ENCODE measurements at places on chromosomes 5 and 9.

DNA sequence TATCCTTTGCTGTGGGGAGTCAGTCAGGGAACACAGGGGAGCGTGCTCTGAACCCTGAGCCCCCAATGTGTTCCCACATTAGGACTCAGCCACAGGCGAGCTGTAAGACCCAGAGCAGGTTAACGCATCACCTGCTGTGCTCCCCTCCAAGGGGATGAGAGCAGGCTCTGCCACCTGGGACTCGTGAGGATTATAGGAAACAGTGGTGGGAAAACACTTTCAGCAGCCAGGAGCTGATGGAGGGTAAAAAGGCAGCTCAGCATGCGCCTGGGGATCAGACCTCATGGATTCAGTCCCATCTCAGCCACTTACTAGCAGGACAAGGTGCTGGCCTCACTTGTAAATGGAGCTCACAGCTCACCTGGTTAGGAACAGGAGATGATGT, 9.2 kb downstream of the JADE2 start:
- DNase-seq, result no peak

DNA sequence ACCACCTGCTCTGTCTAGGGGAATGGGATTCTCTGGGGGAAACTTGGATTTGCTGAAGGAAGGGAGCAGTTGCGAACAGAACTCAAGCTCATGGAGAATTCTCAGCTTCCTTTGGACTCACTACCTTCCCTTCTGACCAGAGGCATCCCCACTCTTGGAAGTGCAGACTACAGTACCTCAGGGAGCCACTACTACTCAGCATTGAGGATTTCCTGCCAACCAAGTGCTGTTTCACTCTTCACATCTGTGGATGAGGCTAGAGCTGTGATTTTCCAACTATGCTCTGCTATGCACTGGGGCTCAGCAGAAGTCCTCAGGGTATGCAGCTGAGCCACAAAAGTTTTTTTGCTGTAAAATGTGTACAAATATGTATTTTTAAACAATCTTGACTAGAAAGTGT, 43.9 kb downstream of the MACROH2A1 start:
- DNase-seq, result no peak

DNA sequence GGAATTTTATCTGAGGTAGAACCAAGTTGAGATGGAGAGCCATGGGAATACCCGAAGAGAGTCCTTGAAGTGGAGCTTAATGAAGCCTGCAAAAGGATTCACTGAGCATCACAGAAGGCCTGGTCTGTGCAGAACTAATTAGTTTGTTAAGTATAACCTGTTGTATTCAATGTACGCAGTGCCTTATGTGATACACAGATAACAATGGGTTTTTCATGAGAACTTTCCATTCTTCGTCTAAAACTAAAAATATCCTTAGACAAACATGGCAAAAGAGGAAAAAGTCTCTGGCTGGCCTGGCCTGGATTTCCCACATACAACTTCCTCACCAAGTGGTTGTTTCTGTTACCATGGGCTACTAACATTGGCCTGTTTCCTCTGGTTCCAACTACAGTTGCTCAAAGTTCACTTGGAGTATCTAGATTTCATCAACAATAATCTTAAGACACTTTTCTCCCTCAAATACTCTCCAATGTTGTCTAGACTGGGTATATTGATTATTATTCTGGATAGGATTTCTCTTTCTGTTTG, 237.6 kb upstream of the ZNF462 start:
- no peak for DNase-seq

DNA sequence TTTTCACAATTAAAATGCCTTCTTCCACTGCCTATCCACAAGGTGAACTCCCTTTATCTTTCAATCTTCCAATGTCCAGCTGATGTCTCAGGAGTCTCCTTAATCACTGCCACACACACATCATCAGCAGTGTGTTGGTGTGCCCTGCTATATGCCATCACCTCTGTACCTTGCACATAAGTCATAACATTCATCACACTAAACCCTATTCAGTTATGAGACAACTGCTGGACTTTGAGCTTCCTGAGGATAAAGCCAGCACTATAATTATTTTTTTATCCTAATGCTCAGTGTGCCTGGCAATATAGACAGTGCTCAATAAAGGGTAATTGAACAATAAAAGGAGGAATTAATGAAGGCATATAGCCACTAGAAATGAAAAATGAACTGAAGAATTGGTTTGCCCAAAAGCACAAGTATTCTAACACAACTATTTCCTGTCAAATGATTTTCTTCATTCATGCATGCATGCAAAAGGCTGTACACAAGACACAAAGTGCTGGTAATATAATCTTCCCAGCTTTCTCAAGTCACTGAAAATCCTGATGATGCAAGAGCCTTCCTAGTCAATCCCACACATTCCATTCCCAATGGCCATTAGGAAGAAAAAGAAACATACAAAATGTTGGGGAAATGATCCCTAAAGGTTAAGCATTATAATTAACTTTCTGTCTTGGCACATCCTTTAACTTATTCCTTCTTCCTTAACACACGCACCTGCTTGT, 32.4 kb downstream of the LPAR1 start:
- DNase-seq, result no peak

- no peak for DNase-seq
Observed at GRCh38 chr5:111927191-111927590, 170.2 kb upstream of the NREP start.

GRCh38 chr9:92749934-92750315, 14.7 kb downstream of the BICD2 start:
- no peak for DNase-seq

DNA sequence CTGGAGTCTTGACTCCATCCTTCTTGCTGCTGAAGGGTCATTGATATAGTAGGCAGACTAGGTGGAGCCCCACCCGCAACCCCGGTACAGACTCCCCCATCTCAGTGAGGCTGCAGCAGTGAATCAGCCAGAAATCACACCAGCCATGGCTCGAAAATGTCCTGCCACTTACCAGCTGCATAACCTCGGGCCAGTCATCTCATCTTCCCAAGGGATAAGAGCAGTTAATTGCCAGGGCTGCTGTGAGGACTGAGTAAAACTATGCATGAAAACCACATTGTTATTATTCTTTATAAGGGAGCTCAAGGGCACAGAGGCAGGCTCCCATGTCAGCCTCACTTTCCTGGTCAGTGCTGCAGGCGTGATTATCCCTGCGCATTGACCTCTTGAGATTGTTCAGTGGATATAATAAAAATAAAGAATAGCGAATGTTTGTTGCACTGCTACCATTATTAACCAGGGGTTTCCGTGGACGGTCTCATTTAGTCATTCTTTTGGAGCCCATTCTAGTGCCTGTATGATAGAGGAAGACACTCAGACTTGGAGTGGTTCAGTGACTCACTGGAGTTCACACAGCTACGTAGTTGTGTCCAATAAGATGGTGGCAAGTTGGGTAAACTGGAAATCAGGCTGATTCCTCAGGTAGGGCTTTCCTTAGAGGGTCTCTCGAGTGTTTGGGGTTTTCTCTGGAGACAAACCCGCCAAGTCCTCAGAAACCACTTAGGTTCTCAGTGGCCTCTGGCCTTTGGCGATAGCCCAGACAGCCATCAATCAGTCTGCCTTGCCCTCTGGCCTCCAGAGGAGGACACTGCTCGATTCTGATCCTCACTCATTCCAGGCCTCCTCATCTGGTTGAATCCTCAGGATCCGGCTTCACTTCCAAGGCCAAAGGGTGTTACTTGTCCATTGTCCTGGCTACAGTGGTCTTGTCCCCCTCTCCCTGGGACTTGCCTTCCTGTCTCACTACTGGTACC, 39.9 kb downstream of the COL15A1 start:
- DNase-seq, result no peak

DNA sequence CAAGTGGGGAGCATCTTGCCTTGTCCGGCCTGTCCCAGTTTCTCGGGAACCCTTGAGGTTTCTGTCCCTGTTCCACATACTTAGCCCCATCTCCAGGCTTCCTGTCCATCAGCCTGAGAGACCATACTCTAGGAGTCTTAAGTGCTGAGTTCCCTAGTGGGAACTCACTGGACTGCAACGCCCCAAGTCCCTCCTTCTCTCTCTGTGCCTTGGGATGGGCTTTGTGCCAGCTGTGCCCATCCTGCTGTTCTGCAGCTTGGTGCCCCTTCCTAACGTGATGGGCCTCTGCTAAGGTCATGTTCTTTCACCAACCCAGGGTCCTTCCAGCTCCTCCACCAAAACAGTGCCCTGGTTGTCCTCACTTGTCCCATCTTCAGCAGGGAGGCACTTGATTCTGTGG, 222.3 kb upstream of the ANKRD55 start:
- DNase-seq, result no peak

DNA sequence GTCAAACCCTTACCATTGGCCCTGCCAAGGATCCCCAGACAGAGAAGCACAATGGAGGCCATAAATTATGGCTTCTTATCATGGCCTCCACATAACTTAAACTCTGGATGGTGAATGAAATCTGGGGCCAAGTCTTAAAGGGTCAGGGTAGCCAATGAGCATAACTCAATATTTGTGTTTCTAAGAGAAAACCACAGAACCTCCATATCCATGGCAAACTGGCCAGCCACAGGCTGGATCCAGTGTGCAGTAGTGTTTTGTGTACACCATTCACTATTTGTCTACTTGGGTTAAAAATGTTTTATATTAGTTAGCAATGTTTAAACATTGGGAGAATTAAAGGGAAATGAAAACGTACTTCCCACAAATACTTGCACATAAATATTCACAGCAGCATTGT, 60.8 kb downstream of the CDO1 start:
- DNase-seq, result no peak

DNA sequence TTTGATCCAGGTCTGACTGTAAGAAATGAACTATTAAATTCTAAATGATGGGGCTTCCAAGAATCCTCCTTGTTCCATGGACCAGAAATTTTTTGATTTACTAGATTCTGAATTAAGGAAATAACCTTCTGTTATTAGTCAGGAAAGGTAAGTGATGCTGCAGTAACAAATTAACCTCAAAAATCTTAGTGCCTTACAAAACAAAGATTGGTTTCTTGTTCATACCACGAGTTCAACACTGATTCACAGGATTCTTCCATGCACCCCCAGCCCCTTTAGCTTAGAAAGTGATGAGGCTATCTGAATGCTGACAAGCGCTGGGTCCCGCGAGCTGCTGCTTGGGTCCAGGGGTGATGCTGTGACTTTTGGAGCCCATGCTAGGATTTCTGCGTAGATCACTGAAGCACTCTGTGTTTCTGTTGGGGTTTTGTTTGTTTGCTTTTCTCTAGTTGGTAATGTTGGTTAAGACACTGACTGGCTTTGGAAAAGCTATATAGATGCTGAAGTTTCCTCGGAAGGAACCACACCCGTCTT, 52.3 kb downstream of the COL15A1 start:
- DNase-seq, result no peak

GRCh38 chr5:131021646-131022045, 143.4 kb downstream of the HINT1 start:
- no peak for DNase-seq

- no peak for DNase-seq
Observed at GRCh38 chr5:3994628-3995027, 399.0 kb downstream of the IRX1 start.

Data from effector memory CD8-positive, alpha-beta T cell (primary cell).